ENCODE measurements at places on chromosomes 7 and 10.

- no peak for DNase-seq
These were observed 59.0 kb downstream of the MTPN start for GRCh38 chr7:135918134-135918533.

DNA sequence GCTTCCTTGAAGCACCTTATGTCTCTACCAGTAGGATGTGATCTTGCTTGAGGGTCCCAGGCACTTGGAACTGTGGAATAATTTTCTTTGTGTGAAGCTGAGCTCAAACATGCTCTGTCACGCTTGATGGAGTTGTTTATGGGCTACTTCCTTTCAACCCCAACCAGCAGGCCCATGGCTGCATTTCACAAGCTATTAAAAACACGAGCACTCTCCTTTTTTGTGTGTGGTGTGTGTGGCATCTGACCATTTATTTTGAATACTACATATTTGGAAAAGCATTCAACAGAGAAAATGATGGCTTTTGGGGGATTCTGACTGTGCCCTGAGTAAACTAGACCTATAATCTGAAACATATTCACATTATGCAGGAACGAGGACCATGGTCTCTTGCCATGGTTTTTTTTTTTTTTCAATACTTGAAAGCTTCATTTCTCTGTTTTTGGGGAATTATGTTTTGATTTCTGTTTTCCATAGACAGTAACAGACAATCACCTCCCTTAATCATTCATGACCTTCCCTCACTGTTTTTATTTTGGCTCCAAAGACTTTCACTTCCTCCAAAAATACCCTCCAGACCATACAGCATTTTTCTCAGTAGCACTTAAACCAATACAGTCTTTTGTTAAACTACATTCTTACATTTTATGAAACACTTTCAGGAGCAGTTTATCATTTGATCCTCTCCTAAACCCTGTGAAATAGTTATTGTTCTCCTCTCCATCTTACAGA is 233.6 kb upstream of the BMPER start:
- DNase-seq = no peak

DNA sequence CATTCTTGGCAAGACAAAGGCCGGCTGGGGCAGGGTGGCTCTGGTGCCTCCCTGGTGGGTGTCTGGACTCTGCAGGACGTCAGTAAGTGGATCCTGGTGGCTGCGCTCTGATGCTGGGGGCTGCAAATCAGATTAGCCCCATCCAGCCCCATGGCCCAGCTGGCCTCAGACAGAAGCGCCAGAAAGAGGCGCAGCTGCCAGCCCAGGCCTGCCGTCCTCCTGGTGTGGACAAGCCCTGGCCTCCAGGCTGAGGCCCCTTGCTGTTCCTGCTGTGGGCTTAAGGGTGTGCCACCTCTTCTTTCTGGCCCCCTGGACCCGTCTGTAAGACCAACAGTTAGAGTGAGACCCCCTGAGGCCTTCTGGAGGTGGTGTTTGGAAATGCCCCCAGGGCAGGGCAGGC is 5.9 kb upstream of the LFNG start:
- DNase-seq = no peak

- no peak for DNase-seq
These were observed 27.1 kb downstream of the LRRC20 start for GRCh38 chr10:70355051-70356021.

- no peak for DNase-seq
These were observed 6.5 kb upstream of the NANOS1 start for GRCh38 chr10:119022846-119023552.

DNA sequence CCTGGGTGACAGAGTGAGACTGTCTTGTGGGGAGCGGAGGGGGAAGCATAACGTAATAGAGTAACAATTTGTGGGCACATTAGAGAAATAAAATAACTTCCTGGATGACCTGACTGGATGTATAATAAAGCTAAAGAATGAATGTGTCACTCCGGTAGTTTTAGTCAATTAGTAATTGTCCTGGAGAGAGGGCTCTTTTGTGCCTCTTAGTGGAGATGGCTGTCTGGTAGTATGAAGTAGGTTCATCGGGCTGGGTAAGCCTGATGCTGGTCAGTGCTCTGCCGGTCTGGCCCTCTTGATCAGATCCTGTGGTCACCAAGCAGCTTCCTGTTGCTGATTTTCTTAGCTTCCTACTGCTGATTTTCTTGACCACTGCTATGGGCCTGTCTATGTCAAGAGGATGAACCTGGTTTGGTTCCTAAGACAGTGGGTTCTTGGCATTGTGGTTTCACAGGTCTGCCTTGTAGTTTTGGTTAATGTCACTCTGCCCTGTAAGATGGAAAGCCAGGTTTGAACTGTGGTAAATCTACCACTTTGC is 34.1 kb downstream of the ZRANB1 start:
- DNase-seq = no peak

DNA sequence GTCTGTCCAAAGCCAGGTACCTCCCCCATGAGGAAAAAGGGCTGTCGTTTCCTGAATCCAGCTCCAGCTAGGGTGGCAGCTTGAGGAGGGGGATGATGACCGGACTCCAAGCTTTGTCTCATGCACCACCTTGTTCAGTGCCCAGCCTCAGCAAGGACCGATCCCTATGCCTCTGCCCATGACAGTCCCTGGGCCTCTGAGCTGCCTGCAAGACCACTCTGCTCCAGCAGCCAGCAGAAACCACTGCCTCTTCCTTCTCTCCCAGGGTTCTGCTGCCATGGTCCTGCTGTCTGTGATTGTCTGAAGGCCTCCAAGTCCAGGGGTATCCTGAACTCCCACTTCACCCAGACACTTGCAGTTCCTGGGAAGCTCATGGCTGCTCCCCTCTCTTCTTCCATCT is 21.3 kb upstream of the GDF10 start:
- DNase-seq = no peak

- DNase-seq = no peak
These were observed 6.9 kb downstream of the GHRHR start for GRCh38 chr7:30970594-30971094.

- DNase-seq = no peak
These were observed 136.0 kb downstream of the COL28A1 start for GRCh38 chr7:7399707-7400106.

DNA sequence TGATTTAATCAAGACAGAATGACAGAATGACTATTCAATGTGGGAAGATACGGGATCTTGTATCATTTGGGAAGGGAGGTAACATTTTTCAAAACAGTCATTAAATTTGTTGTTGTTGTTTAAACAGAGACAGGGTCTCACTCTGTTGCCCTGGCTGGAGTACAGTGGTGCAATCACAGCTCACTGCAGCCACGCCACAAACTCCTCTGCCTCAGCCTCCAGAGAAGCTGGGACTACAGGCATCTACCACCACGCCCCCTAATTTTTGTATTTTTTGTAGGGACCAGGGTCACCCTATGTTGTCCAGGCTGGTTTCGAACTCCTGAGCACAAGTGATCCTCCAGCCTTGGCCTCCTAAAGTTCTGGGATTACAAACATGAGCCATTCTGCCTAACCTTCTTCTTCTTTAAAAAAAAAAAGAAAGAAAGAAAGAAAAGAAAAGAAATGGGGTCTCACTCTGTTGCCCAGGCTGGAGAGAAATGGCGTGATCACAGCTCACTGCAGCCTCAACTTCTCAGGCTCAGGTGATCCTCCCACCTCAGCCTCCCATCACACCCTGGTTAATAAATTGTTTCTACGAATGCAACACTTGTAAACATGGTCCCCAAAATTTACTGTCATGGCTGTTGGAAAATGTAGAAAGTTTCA is 24.3 kb downstream of the YWHAG start:
- no peak for DNase-seq

DNA sequence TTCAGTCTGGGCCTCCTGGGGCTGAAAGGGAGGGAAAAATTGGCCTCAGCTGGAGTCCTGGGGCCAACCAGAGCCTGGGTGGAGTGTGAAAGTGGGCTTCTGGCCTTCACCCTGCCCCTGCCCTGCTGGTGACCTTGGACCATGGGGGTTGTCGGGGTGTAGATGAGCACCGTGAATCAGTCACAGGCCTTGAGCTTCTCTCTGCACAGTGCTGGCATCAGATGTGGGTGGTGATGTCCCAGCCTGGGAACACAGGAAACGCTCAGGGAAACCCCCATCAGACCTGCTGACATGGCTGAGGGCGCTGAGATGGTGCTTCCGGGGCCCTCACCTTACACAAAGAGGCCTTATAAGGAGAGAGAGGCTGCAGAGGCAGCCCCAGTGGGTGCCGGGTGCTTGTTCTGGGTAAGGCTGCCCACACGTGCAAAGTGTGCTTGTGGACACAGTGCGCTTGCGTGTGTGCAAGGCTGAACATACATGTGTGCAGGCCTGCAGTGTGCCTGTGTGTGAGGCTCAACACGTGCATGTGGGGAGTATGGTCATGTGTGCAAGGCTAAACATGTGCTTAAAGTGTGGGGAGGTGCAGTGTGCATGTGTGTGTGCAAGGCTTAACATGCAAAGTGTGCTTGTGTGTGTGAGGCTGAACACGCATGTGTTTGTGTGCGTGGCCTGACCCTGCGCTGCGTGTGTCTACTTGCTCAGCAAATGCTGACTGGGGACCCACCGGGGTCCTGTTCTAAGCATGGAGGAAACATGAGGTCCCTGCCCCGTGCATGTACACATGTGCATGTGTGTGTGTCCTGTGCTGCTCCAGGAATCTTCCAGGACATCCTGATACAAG is 6.5 kb downstream of the ARPC1B start:
- DNase-seq = no peak

DNA sequence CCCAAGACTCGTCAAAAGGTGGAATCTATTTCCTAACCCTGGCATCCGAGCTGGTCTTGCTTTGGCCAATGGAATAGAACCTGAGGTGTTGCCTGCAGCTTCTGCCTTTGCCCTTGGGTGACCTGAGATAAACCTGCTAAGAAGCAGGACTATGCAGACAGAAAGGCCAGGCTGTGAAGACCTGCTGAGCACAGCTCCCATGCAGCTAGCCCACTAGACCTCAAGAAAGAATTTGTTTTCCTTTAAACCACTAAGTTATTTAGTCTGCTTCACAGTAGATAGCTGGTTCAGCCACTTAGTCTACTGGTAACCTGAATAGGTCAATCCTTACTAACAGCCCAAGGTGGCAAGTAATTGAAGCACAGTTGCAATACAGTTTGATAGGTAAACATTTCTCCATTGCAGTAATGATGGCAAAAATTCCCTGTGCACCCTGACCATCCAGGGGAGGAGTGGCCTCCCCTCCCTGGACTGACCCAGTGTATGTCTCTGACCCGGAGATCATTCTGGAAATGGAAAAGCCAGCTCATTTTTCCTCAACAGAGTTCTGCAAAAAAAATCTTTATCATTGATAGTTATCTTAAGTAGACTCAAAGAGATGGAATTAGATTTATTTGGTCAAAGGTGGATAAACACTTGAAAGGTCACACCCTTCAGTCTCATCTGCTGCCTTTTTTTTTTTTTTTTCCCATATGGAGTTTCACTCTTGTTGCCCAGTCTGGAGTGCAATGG is 20.0 kb downstream of the TNS3 start:
- no peak for DNase-seq
